ENCODE measurements at places on chromosomes 3 and 15.

GRCh38 chr3:193828477-193828876, 235.5 kb downstream of the OPA1 start:
- no peak for DNase-seq

- peak; percentile 43 for DNase-seq
Observed at GRCh38 chr3:107524841-107525643, 2.3 kb downstream of the BBX start.

DNA sequence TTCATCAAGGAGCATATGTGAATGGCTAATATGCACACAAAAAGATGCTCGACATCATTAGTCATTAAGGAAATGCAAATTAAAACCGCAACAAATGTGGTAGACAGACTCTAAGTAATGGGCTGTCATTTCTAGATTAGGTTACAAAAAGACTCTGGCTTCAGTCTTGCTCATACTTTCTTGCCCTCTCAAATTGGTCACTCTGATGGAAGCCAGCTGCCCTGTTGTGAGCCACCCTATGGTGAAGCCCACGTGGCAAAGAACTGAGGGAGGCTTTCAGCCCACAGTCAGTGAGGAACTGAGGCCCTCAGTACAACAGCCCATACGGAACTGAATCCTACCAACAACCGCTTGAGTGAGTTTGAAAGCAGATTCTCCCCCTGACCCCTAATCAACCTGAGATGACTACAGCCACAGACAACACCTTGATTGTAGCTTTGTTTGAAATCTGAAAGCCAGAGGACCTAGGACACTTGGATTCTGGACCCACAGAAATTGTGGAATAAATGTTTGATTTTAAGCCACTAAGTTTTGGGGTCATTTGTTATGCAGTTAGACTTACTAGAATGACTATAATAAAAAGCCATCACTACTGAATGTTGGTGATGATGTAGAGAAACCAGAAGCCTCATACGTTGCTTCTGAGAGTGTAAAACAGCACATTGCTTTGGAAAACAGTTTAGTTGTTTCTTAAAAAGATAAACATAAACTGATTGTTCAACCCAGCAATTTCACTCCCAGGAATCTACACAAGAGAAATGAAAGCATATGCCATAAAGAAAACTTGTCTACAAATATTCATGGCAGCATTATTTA, 45.7 kb downstream of the EHHADH start:
- peak; percentile 7 for DNase-seq

- no peak for DNase-seq
Observed at GRCh38 chr3:53696401-53697172, 149.6 kb downstream of the CHDH start.

DNA sequence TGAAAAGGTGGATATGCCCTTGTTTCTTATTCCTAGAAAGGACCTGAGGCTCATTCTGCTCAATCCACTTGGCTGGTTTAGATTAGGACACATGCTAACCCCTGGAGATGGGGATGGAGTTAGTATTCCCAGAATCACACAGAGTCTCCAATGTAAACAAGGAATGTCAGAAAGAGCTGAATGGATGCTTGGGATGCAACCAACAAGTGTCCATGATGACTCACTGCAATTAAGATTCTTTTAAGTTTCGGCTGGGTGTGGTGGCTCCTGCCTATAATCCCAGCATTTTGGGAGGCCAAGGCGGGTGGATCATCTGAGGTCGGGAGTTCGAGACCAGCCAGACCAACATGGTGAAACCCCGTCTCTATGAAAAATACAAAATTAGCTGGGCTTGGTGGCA, 315.5 kb upstream of the AZI2 start:
- DNase-seq, result no peak

Measured in stimulated activated CD4-positive, alpha-beta T cell treated with anti-CD3 and anti-CD28 coated beads, Interleukin-4, amount 100 ng/mL, for 24 hours (primary cell).